ENCODE measurements at places on chromosomes 2 and 18. TPM values are rescaled to one million over a fixed set of nuclear protein-coding genes. Genes with fewer than 3 reads are reported as not detected.

The CGREF1 gene
- 0.53 TPM for total RNA-seq

The HYCC2 gene
- total RNA-seq, result 46.2 TPM

The CDH2 gene
- total RNA-seq, result 0.98 TPM

The SPATA3 gene
- total RNA-seq, result not detected

DNA sequence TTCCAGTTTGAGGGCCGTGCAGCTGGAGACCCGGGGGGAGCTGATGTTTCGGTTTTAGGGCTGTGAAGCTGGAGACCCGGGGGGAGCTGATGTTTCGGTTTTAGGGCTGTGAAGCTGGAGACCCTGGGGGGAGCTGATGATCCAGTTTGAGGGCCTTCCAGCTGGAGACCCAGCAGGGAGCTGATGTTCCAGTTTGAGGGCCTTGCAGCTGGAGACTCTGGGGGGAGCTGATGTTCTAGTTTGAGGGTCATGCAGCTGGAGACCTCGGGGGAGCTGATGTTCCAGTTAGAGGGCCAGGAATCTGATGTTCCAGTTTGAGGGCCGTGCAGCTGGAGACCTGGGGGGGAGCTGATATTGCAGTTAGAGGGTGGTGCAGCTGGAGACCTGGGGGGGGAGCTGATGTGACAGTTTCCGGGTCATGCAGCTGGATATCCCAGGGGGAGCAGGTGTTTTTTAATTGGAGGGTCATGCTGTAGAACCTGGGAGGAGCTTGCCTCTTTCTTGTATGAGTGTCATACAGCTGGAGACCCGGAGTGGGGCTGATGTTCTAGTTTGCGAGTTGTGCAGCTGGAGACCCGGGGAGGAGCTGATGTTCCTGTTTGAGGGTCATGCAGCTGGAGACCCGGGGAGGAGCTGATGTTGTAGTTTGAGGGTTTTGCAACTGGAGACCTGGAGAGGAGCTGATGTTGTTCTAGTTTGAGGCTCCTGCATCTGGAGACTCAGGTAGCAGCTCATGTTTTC, 153.2 kb downstream of the RTP5 start:
- DNase-seq, result no peak

- DNase-seq, result no peak
Measured at GRCh38 chr2:51995293-51995692, 963.4 kb upstream of the NRXN1 start.

- no peak for DNase-seq
Measured at GRCh38 chr2:227517724-227518123, 45.8 kb downstream of the AGFG1 start.

All from left colon (tissue), 2 donors.